ENCODE measurements at places on chromosomes 5 and 9.

- no peak for DNase-seq
Measured at GRCh38 chr9:4725706-4726442, 15.1 kb downstream of the AK3 start.

DNA sequence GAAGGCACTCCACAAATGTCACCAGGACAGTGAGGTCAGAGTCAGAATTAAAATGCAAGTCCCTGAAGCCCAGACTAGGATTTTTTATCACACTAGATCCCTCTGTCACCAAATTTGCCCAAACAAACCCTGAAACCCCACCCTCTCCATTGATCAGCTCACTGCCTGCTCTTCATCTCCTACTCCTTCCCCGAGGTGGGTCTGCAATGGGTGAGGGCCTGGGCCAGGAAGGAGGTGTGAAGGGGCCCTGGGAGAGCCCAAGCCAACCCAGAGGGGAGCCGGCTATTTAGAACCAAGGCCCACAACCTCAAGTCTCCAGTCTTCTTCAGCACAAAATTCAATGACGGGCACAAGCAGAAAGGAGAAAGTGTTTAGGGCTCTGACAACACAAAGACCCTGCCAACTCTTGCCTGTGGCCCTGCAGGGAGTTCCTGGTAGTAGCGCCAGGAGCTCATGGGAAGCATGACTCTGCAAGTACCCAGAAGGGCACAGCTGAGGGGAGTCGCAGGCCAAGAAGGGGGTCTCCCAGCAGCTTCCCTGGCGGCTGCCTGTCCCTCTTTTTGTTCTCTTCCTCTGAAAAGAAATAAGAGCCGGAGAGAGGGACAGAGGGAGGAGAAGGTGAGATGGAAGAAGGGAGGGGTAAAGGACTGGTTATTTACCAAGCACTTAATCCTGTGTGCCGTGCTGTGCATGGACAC lies 5.5 kb downstream of the FOXI1 start:
- DNase-seq, result no peak

- DNase-seq, result peak; percentile 91
Measured at GRCh38 chr9:137236238-137236935, 4.7 kb upstream of the TUBB4B start.

DNA sequence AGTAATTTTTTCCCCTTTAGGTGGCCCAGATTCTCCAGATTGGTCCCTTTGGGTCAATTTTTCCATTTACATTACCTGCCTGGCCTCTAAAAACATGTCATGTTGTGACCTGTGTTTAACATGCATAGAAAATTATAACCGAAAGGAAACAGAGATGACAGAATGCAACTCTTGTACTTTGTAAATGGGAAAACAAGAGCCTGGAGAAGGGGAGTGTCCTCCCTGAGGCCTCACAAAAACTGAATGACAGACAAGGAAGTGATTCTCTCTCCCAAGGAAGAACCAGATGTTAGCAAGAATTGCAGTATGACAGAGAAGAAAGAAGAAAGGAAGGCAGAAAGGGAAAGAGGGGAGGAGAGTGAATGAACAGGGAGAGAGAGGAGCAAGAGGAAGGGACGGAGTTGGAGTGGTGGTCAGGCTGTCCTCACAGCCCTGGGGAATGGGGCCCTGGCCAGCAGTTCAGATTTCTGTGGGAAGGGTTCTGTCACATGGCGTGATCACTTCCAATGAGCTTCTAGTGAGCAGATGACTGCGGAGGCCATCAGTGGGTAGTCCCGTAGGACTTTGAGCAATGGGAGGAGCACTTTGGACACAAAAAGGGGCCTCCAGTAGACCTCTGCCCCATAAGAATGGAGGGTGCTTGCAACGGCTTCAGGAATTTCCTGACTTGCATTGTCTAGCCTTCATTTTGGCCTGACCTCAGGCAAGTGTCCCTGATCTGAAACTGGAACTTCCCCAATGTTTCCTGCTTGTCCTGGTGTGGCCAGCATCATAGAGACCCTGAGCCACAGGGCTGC lies 31.6 kb downstream of the ABLIM3 start:
- DNase-seq, result no peak

- DNase-seq, result no peak
Measured at GRCh38 chr5:91464886-91465646, 81.9 kb upstream of the ARRDC3 start.

GRCh38 chr5:169875091-169875728 lies 105.1 kb downstream of the INSYN2B start:
- no peak for DNase-seq

- no peak for DNase-seq
Measured at GRCh38 chr9:89531766-89532165, 33.9 kb upstream of the SEMA4D start.

GRCh38 chr5:149302641-149303040 lies 31.0 kb downstream of the AFAP1L1 start:
- no peak for DNase-seq

DNA sequence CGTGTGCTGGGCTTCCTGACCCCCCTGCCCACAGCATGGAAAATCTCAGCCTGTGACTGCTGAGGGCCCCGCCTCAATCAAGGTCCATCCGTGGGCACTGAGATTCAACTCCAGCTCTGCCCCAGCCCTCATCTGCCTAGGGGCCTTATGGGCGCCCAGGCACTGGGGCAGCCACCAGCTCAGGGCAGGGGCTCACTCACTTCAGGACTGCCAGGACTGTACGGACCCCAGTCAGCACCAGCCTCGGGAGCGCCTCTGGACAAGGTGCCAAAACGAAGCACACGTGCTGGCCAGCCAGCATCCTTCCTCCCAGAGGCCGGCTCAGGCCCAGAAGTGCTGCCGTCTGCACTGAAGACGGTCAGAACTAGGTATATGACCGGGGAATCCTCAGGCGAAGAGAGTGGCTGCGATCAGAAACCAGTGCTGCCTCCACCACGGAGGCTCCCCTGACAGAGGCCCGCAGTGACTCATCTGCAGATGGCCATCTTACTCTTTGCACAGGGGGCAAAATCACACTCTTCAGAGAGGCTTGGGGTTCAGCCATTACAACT lies 19.6 kb downstream of the CLPTM1L start:
- DNase-seq, result no peak

- no peak for DNase-seq
Measured at GRCh38 chr5:38765399-38765861, 80.4 kb upstream of the OSMR start.

- no peak for DNase-seq
Measured at GRCh38 chr5:138305797-138306196, 25.8 kb downstream of the CDC25C start.

All from activated CD4-positive, alpha-beta T cell treated with anti-CD3 and anti-CD28 coated beads, Interleukin-2, amount 50 U/mL, for 4 hours (primary cell).